Common myeloid progenitor, CD34-positive (primary cell): ENCODE measurements at places on chromosomes 5 and 9.

DNA sequence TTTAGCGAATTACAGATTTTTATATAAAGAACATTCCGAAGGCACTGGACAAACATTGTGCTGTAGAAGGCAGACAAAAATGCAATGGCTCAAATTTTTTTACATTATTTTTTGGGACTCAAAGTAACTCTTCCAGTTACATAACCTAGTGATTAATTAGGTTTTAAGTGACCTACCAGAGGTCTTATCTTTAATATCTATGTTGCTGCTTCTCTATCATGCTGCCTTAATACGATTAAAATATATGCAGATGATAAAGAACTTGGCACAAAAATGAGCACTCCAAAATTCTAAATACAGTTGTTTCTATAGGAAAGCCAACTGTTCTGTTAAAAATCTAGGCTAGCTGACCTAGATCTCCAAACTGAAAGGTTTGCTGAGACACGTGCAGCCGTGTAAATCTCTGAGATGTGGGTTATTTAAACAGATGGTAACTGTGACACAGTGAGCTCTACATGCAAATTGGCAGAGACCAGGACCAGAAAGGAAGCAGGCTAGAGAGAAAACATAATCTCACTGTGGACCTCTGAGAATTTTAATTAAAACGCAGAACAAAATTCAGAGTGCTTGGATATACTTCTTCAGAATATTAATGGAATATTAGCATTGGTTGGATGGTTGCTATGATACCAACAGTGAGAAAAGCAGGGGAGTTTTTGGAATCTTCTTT, 56.2 kb downstream of the CAMK4 start:
- no peak for DNase-seq

GRCh38 chr5:102654559-102655349, 100.4 kb upstream of the PAM start:
- DNase-seq, result no peak

DNA sequence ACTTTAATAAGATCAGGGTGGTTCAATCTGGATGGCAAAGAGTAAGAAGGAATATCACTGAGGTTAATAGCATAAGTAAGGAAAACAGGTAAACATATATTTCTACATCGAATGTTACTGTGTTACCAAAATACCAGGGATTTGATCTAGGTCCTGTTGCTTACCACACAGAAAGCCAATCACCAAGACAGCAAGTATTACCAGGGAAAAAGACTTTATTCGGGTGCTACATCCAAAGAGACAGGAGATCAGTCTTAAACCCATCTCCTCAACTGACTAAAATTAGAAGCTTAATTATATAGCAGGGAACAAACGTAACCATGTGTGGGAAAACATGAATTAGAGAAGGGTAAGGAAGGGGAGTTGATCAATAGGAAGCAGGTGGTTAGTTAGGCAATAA, 500.1 kb downstream of the EFNA5 start:
- no peak for DNase-seq

- no peak for DNase-seq
Measured at GRCh38 chr5:79653843-79654242, 35.8 kb upstream of the CMYA5 start.

- DNase-seq, result no peak
Measured at GRCh38 chr9:124595743-124596142, 88.5 kb upstream of the NR5A1 start.

GRCh38 chr5:29276371-29276770, 1917.1 kb upstream of the CDH6 start:
- DNase-seq, result no peak

- DNase-seq, result peak; percentile 100
Measured at GRCh38 chr5:76402251-76402885, 717 bp upstream of the IQGAP2 start.

DNA sequence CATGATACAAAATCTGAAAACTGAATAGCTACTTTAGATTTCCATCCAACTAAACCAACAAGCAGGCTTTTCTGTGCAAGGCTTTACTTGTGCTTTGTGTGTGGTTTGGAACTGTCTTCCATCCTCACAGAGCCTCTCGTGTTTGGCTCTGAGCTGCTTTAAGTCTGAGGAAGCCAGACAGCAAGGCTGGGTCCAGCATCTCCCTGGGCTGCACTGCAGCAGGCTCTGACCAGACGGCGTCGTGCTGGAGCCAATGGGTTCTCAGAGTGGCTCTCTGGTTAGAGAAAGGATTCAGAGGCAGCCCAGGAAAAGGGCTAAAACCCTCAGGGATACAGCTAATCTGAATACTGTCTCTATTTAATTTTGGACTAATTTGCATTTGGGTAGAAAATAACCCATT, 207.9 kb upstream of the EFNA5 start:
- no peak for DNase-seq

- DNase-seq, result no peak
Measured at GRCh38 chr5:14176888-14177287, 33.7 kb downstream of the TRIO start.

DNA sequence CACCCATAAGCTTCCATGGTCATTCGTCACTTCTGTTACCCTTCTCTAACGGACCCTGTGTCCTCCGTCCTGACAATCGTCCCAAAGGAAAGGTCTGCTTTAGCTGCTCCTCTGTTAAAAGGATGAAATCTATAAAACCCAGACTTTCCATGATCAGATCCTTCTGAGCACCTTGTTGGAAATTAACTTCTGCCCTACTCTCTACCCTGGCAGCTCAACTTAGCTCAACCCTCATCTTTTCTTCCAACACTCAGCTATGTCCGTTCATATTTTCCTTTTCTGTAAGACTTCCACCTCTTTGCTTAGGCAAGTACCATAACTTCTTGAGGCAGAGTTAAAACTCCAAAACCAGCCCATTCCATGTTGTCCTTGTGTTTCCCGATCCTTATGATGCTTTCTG, 205.4 kb downstream of the SPATA31A6 start:
- no peak for DNase-seq

GRCh38 chr9:7394002-7394774, 405.4 kb downstream of the DMAC1 start:
- DNase-seq, result no peak

GRCh38 chr5:3858524-3858923, 262.9 kb downstream of the IRX1 start:
- DNase-seq, result peak; percentile 30

DNA sequence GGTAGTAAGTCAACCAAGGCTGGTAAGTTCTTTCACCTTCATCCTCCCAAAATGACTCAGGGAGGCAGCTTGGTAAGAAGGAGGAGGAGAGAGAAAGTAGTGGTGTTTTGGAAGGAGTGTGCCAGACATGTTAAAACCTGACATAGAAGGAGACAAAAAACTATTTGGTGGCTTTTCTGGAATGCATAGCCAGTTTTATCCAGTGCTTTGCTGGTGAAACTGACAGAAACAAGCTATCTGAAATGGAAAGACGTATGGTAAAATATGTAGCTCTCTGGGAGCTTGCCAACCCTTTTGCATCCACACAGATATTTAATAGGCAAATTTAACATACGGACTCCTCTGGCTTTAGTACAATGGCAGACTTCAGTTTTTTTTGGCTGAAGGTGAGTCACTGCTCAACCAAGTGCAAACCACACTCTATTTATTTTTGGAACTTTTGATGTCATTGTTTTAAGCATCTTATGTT, 45.4 kb downstream of the RAB14 start:
- DNase-seq, result peak; percentile 85
